ENCODE measurements at places on chromosomes 4 and X.

DNA sequence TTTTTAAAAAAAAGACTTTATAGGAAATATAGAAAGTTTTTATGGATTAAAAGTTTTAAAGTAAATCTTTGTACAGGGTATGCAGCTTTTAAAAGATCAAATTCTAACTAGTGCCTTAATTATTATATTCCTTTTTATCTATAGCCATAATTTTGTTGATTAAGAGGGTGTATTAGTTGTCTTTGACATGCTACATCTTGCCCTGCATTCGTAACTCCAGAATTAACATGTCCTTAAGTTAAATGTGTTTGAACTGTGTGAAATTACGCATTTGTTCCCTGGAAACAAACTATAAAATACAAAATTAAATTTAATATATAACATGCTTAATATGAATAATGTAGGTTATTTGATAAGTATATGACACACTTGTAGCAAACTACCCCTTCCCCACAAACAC is 66.3 kb downstream of the PTPN13 start:
- no peak for DNase-seq

- DNase-seq = no peak
Measured at GRCh38 chr4:41013746-41014145, 200.6 kb downstream of the APBB2 start.

GRCh38 chrX:11740794-11741193 is 17.2 kb upstream of the MSL3 start:
- DNase-seq = no peak

GRCh38 chrX:46383006-46383405 is 162.2 kb downstream of the ZNF674 start:
- no peak for DNase-seq

DNA sequence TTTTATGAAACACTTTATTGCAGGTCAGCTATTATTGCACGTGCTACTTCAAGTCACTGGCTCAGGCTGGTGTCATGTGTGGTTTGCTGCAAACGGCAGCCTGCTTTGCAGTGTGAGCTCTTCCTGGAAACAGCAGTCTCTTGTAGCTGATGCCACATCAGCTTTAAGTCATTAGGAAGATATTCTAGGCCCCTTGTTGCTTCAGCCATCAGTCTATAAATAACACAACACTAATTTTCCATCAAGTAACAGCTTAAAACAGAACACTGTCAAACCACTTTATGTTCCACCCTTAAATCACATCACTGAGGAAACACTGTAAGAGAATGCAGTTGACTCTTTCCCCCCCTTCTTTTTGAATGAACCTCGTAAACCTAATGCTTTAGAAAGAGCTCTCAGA is 93.8 kb downstream of the GATB start:
- DNase-seq = no peak

- no peak for DNase-seq
Measured at GRCh38 chr4:17761062-17761461, 20.4 kb downstream of the FAM184B start.

DNA sequence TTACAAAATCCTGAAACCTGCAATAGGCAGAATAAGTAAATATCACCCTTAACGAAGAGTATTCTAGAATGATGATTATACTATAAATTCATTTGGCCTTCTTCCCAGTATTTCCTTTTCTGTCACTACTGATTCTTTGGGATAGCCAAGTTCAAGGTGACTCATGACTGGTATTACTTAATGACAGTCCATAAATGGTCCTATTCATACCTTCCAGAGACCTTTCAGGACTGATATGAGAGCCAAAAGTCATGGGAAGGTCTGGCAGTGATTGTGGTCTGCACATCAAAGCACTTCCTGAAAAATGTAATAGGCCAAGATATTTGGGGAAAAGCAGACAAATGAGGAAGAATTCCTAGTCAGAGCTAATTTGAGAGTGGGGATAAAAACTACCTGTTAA is 239.6 kb upstream of the FAM47A start:
- DNase-seq = no peak

Measured in CD4-positive, alpha-beta T cell treated with Interleukin-15 for 4 hours (primary cell).